ENCODE measurements at places on chromosomes 7 and 10. TPM values are rescaled to one million over a fixed set of nuclear protein-coding genes. Genes with fewer than 3 reads are reported as not detected.

The TMEM184A gene
- not detected for total RNA-seq

The SPDYE16 gene
- total RNA-seq: not detected

The KIF11 gene
- 2.4 TPM for total RNA-seq

The PROSER2 gene
- 0.92 TPM for total RNA-seq

The TCF7L2 gene
- total RNA-seq: 2.6 TPM

The CALML3 gene
- not detected for total RNA-seq

The PSAP gene
- 1,204 TPM for total RNA-seq

The CDC14C gene
- total RNA-seq: not detected

The VSTM4 gene
- 1.6 TPM for total RNA-seq

The TMEM196 gene
- not detected for total RNA-seq

The NKX1-2 gene
- total RNA-seq: not detected

The HSPA12A gene
- total RNA-seq: 10.7 TPM

The GPR37 gene
- 0.23 TPM for total RNA-seq

The GBX1 gene
- not detected for total RNA-seq

The ACSM6 gene
- total RNA-seq: not detected

The TMEM236 gene
- total RNA-seq: under 0.01 TPM

The RSPH10B gene
- total RNA-seq: 0.89 TPM

The RBAK gene
- 11.7 TPM for total RNA-seq

The GSTO1 gene
- total RNA-seq: 158 TPM

The OR2A1 gene
- under 0.01 TPM for total RNA-seq

The ADCY1 gene
- total RNA-seq: 0.30 TPM

The PLAC9 gene
- total RNA-seq: 2.6 TPM

The CLDN4 gene
- total RNA-seq: 0.89 TPM

The TAS2R5 gene
- 1.2 TPM for total RNA-seq

The CCDC71L gene
- total RNA-seq: 23.9 TPM

The MSMB gene
- total RNA-seq: not detected

The CAMK2B gene
- total RNA-seq: not detected

The GJD4 gene
- not detected for total RNA-seq

The HELLS gene
- total RNA-seq: 6.5 TPM

The TBX20 gene
- total RNA-seq: 8.6 TPM

The FAS gene
- 97.8 TPM for total RNA-seq

The CABCOCO1 gene
- total RNA-seq: 0.18 TPM

The ACBD7 gene
- 0.30 TPM for total RNA-seq

The ABCB1 gene
- total RNA-seq: 0.05 TPM

The STN1 gene
- total RNA-seq: 36.8 TPM

The OR6V1 gene
- not detected for total RNA-seq

The CDHR1 gene
- under 0.01 TPM for total RNA-seq

The INMT gene
- total RNA-seq: 0.30 TPM

The SCIN gene
- total RNA-seq: 6.2 TPM

The JCAD gene
- 91.2 TPM for total RNA-seq

Data from smooth muscle cell of the umbilical artery (primary cell).